ENCODE measurements at places on chromosomes 16 and 17. TPM values are rescaled to one million over a fixed set of nuclear protein-coding genes. Genes with fewer than 3 reads are reported as not detected.

DNA sequence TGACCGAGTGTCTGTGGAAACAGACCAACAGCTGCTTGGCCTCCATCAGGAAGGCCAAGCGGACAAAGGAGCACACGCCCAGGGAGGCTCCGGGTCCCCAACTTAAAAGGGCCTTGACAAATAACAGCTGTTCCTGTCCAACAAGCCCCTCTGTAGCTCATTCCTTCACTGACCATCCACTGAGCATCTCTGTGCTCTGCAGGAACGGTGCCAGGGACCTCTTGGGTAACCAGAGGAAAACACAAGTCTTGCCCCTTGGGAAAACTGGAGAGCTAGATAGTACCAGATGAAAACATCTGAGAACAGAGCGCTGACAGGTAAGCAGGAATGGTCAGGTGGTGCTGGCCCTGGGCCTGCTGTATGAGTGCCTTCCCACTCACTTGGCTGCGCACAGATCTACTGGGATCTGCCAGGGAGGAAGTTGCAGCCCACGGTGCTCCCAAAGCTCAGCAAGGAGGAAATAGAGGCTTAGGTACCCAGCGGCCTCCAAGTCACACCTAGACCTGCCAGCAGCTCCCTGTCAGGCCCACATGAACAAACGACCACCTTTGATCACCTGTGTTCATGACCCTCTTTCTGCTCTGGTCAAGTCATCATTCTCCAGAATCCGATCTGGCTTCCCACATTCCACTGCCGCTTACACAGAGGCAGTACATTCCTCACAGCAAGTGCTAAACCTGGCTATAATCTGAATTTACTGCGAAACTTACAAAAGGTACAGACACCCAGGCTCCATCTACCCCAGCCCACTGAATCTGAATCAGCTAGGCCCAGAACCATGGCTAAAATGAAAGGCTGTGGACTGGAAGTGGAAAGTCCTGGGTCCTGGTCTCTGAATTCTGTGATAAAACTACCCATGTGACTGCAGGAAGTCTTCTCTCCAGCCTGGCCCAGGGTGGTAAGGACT is 12.5 kb downstream of the DCAKD start:
- no peak overlapping the region for H3K27ac ChIP-seq
- DNase-seq, result no peak
- no peaks in the 10 kb centered on the region for H3K27me3 ChIP-seq

GRCh38 chr17:35930211-35931065 is at the start of gene RDM1:
TSS of gene RDM1 (minus strand) at chr17:35930773. CDS start at chr17:35930727, 46 bp downstream.
- H3K4me1 ChIP-seq, result peaks cover 16% of the 10 kb centered on the region
- no peaks in the 10 kb centered on the region for H3K36me3 ChIP-seq
- peak; percentile 96 for DNase-seq
- peak within 1 kb of the TSS; percentile 33 for H3K27ac ChIP-seq
- peak within 1 kb of the TSS; percentile 77 for H3K4me3 ChIP-seq

Gene C17orf107
- 0.43 TPM for total RNA-seq

Gene SARM1
- 23.9 TPM for total RNA-seq

Gene ABCC12
- 0.86 TPM for total RNA-seq

Gene SRL
- not detected for total RNA-seq
